NCI-H1930 (cell line): ENCODE measurements at places on chromosomes 1 and 21.

- DNase-seq = no peak
Measured at GRCh38 chr1:111471012-111471411, 2.8 kb upstream of the C1orf162 start.

DNA sequence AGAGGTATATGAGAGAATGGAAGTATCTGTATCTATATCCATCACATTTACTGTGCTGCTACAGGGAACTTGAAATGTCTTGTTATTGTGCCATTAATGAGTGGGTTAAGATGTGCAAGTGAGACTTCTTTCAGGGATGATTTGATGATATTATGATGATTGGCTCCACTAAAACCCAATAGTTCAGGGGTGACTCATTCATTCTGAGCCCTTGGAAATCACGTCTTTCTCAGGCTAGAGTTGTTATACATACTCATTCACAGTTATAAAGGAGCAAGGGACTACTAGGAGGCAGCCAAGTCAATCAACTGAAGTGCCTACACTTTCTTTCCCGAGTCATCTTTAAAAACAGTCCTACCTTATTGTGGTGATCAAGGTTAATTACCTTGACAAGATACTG, 1109.8 kb upstream of the B3GALT2 start:
- no peak for DNase-seq

GRCh38 chr1:62796221-62796620, 12.3 kb downstream of the ATG4C start:
- no peak for DNase-seq

GRCh38 chr1:58543260-58543659, 3.3 kb downstream of the OMA1 start:
- DNase-seq = no peak

- DNase-seq = no peak
Measured at GRCh38 chr1:163145435-163145834, 57.3 kb downstream of the RGS5 start.

- DNase-seq = no peak
Measured at GRCh38 chr1:232597721-232598120, 32.2 kb downstream of the SIPA1L2 start.

DNA sequence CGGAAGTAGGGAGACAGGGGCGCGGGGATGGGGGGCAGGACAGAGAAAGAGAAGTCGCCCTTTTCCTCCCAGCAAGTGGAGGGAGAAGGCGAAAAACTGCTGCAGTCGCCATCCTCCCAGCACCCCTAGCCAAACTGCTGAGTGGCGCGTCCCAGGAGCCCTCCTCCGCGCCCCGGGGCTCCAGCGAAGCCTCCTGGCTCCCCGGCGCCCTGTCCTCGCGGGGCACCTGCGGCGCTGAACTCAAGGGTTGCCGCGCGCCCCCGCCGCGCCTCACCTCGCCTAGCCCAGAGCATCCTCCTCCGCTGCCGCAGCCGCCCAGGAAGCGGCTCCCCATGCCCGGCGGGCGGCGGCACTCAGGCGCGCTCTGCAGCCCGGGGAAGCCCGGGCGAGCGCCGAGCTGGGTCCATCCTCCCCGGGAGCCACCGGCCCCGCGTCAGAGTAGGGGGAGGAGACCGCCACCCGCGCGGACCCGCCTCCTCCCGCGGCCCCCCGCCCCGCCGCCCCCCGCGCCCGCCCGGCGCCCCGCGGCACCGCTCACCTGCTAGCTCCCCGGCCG, at the start of gene DAB1:
TSS of gene DAB1 (minus strand) at position 405 of the 556 bp plus-strand sequence. CDS start 133,030 bp downstream, outside the sequence.
- DNase-seq = peak; percentile 39

GRCh38 chr1:167773516-167773915, 51.7 kb downstream of the MPZL1 start:
- no peak for DNase-seq
